ENCODE measurements at places on chromosomes 11 and 22.

DNA sequence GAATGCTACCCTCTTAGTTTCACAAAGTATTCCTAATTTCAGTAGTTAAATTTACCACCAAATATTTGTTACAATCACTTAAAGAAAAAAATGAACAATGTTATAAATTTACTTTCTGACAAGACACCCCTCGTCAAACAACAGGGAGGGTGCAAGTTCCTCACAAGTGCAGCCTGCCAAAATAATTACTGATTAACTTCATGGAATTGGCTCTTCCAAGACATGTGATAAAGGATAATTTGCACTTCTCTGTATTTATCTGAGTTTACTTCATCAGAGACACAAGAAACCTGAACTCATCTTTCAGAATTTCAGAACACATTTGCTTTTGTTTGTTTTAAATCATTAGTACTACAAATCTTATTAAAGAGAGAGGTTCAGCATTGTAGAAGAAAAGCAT lies 66.5 kb downstream of the LARGE2 start:
- no peak for DNase-seq

DNA sequence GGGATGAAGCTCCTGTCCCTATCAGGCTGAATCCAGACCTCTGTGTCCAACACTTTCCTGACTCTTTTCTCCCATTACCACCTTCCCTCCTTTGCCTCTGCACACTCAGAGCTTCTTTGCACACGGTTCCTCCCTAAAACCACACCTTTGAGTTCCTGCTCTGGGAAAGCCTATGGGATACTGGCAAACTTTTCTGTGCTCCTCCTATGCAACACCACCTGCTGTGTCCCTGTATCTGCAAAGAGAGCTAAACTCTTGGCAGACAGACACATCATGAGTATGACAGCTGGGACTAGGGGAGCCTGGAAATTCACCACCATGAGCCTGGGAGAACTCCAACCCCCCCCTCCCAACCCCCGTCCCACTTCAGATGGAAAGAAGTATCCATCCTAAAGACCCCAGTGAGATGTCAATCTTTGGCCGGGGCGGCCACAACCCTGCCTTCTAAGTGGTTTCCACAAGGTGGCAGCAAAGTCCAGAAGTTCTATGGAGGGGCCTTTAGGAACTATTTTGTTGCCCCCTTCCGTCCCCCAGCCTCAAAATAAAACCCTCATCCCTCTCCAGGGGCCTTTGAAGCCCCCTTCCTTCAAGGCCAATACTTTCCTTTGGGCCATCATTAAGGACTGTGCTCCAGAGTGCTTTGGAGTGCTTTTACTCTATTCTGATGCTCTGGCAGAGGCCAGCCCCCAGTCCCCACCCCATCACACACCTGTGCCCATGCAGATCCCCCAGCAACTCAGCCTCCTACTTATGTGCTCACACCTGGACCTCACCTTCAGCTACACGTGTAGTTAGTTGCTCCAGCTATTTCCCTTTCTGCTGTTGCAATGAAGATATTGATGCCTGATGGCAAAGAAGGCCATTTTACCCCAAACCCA lies 19.4 kb downstream of the HTR3A start:
- peak; percentile 3 for DNase-seq

DNA sequence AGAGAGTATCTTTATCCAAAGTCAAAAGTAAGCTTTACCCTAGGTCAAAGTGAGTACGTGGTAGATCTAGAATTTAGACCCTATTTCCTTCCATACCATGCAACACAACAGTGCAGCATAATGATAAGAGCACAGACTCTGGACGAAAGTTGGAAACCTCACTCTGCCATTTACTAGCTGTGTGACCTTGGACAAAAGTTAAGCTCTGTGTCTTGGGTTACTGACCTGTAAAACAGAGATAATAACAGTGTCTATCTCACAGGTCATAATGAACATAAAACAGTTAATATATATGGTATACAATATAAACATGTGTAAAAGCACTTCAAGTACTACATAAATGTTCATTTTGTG lies 13.6 kb upstream of the CHRNA10 start:
- no peak for DNase-seq

DNA sequence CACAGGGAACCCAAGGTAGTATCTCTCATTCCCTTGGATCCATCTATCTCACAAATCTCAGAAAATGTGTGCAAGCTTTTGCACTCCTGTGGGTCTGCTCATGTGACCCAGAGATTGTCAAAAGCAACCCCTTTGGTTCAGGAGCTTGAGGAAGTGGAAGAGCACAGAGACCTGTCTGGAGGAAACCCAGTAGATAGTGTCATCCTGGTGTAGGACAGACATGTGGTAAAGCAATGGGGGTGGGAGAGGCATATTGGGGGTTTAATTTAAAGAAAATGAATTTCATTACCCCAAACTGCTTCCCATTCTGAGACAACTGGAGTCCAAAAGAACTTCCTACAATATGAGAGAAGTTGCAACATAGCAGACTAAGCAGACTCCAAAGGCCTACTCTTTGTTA lies 5.8 kb upstream of the MS4A14 start:
- DNase-seq: no peak

- DNase-seq: no peak
Observed at GRCh38 chr22:23262518-23263332, 82.4 kb downstream of the BCR start.

DNA sequence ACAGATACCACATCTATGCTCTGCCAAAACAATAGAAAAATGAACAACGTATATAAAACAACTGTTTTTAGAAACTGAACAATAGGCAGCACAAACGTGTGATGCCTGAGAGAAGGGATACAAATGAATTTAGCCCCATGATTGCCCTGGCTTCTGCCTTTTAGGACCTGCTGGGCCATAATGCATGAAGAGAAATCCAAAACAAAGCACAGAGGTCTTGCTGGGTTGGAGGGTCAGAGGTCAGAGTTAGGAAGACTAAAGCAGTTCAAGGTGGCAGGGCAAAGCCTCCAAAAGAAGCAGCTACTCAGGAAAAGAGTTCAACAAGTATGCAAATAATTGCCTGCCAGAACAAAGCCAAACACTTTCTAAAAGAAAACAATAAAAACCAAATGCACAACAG lies 138.5 kb downstream of the TTC28 start:
- no peak for DNase-seq

- no peak for DNase-seq
Observed at GRCh38 chr11:102604875-102605274, 20.3 kb downstream of the MMP20 start.

- DNase-seq: no peak
Observed at GRCh38 chr11:71461696-71462095, 8.7 kb downstream of the NADSYN1 start.

- DNase-seq: peak; percentile 74
Observed at GRCh38 chr11:62435846-62436660, 17.2 kb downstream of the SCGB1A1 start.

- DNase-seq: no peak
Observed at GRCh38 chr11:61140416-61140815, 20.8 kb downstream of the VPS37C start.

DNA sequence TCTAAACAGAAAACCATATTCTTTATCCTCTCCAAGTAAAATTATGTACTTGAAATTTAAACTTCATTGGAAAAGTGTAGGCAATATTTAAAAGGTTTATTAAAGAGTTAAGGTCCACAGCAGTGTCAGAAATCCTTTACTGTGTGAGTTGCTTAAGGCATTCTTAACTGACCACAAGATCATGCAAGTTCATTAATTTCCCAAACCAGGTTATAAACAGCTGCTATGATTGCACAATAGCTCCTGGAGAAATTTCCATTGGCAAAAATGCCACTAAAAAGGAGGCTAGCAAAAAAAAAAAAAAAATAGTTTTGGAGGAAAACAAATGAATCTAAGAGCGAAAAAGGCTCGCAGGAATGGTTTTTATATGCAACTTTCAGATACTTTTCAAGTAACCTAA lies 106.2 kb downstream of the ETS1 start:
- no peak for DNase-seq

GRCh38 chr11:19995145-19995544 lies 165.1 kb downstream of the DBX1 start:
- no peak for DNase-seq

GRCh38 chr11:1765871-1766718 lies 2.4 kb upstream of the CTSD start:
- DNase-seq: no peak

- no peak for DNase-seq
Observed at GRCh38 chr11:126829716-126830115, 170.9 kb downstream of the KIRREL3 start.

- DNase-seq: no peak
Observed at GRCh38 chr11:67381244-67381972, 8.0 kb upstream of the CLCF1 start.

GRCh38 chr11:124483422-124483821 lies 37.9 kb upstream of the OR8B8 start:
- DNase-seq: no peak

- DNase-seq: peak; percentile 30
Observed at GRCh38 chr11:61828629-61829407, 718 bp downstream of the FADS2 start.

DNA sequence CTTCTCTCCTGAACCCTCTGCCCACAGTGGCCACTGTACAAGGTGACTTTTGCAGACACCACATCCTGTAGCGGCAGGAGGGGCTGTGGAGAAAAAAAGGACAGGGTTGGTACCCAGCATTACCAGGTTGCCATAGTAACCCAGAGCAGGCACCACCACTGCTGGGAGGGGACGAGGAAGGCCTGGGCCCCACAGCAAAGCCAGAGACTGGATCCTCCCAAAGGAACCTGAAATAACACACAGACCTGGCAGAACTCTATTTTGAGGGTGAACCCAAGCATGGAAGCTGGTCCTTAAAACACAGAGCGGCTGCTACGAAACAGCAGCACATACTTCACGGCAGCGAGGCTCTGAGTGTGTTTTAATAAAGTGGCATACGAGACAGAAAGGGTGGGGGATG lies 380.6 kb downstream of the CTTN start:
- no peak for DNase-seq

GRCh38 chr11:97525273-97525672 lies 1135.5 kb downstream of the JRKL start:
- DNase-seq: no peak

All from globus pallidus (tissue), 1 donor.